ENCODE measurements at places on chromosomes 5 and 9.

DNA sequence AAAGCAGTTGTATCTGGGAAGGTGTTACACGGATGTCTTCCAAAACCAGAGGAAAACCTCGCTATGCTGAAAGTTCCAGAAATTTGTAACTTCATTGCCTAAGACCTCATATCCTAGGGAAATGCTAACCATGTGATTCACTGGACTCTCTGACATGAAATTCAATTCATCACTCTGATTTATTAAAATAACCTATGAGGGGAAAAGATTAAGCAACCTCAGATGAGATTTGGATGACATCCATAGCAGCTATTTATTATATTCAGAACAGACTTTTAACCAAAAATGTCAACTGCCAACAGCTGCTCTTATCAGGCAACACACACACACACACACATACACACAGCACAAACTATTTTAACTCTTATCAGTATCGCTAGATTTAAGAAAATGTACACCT lies 1006.4 kb upstream of the CTNND2 start:
- DNase-seq = no peak

- peak; percentile 88 for DNase-seq
These were observed at the start of gene ADAMTSL1 for GRCh38 chr9:18473652-18474279. ADAMTSL1 (plus strand) TSS chr9:18474153; CDS start chr9:18474233, 80 bp downstream.

DNA sequence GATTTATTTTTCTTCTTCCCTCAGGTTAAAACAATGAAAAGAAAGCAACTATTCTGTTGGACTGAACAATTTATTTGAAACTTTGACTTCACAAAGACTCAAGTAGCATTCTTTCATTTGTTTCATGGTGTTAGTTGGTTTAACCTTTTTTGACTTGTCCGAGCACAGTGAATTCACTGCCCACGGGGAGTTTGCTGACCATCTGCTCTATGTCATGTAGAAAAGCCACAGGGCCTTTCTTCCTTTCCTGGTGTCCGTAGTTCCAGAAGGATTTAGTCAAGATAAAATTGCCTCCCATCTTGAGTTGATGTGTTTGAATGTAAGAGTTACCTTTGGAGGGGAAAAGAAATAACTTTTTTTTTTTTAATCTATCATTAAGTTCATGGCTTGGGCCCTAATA lies 55.1 kb upstream of the ZNF608 start:
- peak; percentile 43 for DNase-seq

DNA sequence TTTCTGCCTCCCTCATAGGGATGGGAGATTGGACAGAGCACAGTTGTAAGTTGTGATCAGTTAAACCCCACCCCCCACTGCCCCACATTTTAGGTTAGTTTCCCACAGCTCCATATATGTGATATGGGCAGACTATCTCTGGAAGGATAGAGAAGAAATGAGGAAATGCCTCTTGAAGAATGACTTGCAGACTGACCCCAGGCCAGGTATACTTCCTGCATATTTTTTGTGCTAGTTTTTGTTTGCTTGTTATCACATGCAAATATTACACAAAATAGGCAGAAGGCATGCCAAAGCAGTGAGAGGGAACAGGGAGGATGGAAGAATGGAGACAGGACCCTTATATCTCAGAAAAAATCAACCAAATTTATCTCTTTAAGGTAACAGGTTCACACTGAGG lies 10.1 kb upstream of the GLRX start:
- DNase-seq = no peak

- DNase-seq = no peak
These were observed 733 bp downstream of the COL23A1 start for GRCh38 chr5:178589180-178590140.

DNA sequence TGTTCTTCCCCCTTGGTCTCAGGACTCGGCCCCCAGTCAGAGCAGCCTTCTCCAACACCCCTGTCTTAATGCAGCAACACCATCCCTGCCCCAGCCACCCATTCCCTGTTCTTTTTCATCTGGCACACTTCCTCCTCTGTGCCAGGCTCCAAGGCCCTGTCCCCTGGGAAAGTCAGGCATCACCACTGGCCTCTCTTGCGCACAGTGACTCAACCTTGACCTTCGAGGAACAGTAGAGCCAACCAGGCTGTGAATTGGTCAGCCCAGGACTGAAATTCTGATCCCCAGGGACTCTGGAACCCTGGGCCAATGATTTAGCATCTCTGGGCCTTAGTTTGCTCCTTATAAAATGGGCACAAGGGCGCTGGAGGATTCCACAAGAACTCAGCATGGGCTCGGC lies 10.5 kb upstream of the RALGDS start:
- DNase-seq = no peak

- DNase-seq = no peak
These were observed 3.6 kb upstream of the IL4 start for GRCh38 chr5:132669966-132670882.

- DNase-seq = peak; percentile 38
These were observed 18.4 kb downstream of the SLC25A46 start for GRCh38 chr5:110757118-110757729.

DNA sequence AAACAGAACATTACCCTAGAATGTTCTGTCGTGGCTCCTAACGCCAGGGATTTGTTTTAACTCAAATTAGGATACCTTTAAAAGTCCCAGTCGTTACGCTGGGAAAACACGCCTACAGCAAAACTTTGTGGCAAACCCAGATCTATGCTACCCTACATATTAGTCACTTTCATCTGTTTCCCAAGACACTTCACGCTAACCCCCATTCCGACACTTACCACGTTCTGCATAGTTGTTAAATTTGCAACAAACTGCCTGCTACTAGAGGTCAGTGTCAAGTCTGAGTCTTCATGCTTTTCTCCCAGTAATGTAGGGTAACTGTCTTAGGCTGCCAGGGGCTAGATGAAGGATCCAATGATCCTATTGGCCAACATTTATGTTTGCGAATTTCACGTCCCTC lies 140.3 kb downstream of the RASEF start:
- no peak for DNase-seq

GRCh38 chr5:62306896-62307689 lies 1.1 kb downstream of the KIF2A start:
- DNase-seq = peak; percentile 26

DNA sequence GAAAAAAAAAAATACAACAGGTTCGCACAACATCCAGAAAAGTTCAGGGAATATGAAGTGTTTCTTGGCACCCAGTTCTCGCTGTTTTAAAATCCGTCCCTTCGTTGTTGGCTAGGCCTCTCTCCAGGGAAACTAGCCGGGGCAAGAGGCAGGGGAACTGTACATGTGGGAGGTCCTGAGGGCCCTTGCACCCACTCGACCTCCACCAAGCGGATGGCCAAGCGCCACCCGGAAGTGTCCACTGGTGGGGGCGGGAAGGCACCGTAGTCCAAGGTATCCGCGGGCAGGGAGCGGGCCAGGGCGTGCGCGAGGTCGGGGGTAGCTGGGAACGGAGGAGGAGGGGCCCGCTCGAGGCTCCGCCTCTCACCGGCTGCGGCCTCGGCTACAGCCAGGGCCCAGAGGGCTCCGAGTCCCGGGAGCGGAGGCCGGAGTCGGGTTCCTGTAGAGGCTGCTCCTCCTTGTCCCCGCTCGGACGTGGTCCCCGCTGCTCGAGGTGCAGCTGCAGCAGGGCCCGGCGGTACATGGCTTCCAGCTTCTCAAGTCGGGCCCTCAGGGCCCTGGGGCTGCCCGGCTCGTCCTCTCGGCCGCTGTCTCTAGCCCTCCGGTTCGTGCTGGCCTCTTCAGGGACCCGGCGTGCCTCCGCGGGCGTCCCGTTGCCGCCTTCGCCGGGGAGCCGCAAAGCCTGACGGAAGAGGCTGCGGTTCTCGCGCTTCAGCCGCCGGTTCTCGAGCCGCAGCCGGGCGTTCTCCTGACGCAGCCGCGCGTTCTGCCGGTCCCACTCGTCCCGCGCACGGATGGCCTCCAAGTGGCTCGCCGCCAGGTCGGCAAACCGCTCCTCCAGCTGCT lies 720 bp downstream of the TUSC1 start:
- peak; percentile 77 for DNase-seq

GRCh38 chr9:129240581-129241211 lies 62.6 kb upstream of the IER5L start:
- no peak for DNase-seq

GRCh38 chr5:15717001-15717400 lies 217.0 kb downstream of the FBXL7 start:
- DNase-seq = no peak

DNA sequence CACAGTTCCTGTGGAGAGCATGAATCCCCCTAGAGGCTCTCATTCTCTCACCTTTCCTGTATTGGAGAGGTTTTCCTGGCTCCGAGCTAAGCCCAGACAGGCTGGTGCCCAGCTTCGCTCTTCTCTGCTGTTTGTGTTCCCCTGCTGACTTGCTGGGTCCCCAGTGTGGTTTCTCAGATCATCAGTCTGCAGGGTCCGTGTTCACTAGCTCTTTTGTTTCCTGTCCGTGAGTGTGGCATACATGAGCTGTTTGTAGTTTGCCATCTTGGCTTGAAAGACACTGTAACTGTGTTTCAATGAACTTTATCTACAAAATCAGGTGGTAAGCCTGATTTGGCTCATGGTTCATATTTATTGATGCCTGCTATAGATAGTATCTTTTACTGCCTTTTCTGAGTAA lies 23.8 kb downstream of the LOX start:
- no peak for DNase-seq

DNA sequence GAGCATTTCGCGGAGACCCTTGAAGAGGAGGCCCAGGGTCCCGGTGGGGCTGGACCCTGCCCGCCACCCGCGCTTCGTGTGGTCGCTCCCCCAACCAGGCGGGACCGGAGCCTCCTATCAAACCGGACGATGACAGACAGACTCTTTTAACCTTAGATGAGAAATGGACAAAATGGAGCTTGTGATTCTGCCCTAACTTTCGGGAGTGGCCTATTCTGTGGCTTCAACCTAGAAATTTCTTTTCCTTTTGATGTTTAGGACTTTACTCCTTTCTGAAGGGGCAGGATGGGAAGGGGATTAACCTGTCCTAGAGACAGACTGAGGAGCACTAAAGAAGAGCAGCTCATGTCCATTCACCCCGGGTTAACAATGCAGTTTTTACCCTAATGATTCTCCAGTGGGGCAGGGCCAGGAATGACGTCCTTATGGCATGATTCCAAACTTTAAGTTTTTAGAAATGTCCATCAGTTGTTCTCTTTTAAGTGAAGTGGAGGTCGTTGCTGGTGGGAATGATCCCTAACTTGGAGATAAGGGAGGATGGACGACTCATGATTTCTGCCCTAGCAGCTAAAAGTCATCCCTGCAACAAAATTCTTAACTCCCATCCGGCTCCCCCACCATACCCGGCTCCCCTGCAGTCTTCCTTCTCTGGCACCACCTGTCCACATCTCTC lies 1.0 kb downstream of the NIPSNAP3A start:
- DNase-seq = peak; percentile 37

DNA sequence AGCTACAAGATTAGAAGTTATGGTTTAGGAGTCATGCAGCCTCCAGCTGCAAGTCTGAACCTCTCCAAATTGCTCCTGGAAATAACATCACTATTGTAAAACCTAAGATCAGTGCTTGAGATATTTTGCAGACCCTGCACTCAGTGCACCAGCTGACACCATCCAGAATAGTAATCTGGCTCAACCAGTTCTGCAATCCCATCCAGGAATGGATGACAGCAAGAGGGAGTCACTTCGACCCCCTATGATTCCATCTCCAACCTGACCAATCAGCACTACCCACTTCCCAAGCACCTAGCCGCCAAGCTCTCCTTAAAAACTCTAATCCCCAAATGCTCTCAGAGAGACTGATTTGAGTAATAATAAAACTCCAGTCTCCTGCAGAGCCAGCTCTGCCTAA lies 37.9 kb upstream of the NR4A3 start:
- no peak for DNase-seq

GRCh38 chr5:44387921-44388320 lies 1.3 kb downstream of the FGF10 start:
- no peak for DNase-seq

- no peak for DNase-seq
These were observed 19.5 kb upstream of the RAB14 start for GRCh38 chr9:121220996-121221663.

- DNase-seq = no peak
These were observed 27.1 kb downstream of the TMEM267 start for GRCh38 chr5:43456556-43456955.

DNA sequence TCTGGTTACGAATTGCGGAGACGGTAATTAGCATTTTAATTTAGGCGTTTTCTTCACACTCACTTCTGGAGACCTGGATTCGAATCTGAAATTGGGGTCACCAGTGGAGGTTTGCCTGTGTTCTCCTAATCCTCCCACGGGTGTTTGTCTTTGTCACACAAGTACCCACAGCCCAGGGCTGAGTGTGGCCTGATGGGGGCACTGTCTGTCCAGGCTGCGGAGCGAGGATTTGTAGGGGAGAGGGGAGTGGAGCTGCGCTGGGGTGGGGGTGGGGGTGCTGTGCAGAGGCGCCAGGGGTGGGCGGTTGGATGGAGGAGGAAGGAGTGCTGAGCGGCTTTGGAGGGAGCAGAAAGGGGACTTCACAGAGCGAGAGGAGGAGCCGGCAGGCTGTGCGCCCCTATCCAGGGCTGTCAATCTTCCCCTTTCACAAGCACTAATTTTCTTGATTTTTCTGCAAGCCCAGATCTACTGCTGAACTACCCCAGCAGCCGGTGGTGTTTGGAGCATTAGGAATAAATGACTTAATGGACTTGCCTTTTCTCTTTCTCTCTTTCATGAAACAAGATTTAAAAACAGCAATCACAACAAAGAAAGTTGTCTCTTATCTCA lies 53.1 kb downstream of the TSPAN17 start:
- DNase-seq = no peak

GRCh38 chr9:69168709-69169217 lies 5.3 kb upstream of the TJP2 start:
- DNase-seq = no peak

DNA sequence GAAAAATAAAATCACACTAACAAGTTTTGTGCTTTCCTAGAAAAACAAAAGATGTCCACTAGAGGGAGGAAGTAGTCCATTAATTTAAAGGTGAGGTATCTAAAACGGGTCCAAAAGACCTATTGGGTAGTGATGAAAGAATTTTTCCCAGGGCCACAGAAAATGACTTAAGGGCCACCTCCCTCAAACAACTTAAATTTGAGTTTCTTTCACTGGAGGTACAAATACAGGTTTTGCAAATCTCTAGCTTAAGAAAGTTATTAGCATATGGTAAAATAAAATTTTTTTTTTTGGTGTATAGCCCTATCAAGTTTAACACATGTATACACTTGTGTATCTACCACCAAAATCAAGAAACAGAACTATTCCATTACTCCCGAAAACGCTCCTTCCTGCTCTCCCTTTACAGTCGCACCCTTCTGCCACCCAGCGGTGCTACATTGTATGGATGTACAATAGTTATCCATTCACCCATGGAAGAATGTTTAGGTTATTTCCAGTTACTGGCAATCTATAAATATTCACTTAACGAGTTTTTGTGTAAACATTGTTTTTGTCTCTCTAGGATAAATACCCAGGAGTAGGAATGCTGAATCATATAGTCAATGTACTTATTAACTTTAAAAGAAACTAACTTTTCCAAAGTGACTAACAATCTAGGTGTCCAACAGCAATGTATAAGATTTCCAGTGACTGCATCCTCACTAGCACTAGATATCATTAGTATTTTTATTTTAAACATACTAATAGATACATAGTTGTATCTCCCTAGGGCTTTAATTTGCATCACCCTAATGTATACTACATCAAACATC lies 21.9 kb downstream of the DEPDC1B start:
- DNase-seq = peak; percentile 41

Data from RPMI7951 (cell line).